NCI-H1092 (cell line): ENCODE measurements at places on chromosomes 11 and 22.
A peak's percentile ranks its signal among the peaks of the same experiment; 100 is the strongest.

DNA sequence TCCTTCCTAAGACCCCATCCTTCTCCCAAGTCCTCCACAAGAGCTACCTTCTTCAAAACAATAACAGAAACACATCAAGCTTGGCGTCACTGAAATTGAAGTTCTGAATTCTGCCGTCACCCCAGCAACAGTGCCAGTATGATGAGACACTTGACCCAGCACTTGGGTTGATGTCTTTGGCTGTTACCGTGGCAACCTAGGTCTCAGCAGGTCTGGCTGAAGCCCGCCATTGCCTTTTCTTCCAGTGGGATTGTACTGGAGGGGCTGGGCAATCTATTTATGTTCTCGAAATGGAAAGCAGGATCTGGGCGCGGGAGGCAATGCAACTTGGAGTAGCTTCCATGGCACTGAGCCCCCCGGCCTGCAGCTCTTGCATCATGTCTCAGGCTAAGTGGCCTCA, 23.8 kb downstream of the NPTXR start:
- no peak for DNase-seq

DNA sequence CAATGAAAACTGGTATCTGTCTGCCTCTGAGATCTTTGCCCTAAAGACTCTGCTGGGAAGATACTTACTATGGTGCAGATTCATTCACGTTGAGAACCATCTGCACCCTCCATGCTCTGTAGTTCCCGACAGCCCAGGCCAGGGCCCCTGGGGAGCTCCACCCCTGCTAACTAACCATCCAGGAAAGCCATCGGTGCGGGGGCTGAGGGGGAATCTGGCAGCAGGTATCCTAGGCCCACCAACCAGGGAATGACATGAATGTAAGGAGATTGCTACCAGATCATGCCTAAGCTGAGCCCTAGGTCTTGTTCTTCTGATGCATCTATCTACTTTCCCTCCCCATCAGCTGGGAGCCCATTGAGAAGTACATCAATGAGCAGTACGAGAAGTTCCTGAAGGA, 11.3 kb upstream of the WBP2NL start:
- DNase-seq, result no peak

- DNase-seq, result no peak
Observed at GRCh38 chr11:43697679-43698078, 17.1 kb downstream of the HSD17B12 start.

DNA sequence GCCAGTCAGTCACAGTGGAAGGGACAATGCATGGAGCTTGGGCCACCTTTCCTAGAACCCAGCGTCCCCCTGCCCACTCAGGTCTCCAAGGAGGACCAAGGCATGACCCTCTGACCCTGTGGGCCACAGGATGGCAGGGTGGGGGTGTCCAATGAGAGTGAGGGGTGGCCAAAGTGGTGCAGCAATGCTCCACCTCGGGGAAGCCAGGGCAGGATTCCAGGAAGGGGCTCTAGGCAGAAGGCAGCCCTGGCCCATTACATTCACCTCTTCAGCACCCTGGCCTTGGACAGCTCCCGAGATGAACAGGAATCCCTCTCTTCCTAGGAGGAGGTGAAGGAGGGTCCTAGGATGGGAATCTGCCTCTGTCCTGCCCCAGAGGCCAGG, 597.5 kb downstream of the BRD1 start:
- DNase-seq, result no peak

- DNase-seq, result no peak
Observed at GRCh38 chr22:33274214-33275072, 216.3 kb upstream of the SYN3 start.

- DNase-seq, result peak; percentile 97
Observed at GRCh38 chr11:61581030-61581928, at the start of gene SYT7. SYT7 (minus strand) TSS chr11:61581076; CDS start chr11:61580820, 256 bp downstream.

DNA sequence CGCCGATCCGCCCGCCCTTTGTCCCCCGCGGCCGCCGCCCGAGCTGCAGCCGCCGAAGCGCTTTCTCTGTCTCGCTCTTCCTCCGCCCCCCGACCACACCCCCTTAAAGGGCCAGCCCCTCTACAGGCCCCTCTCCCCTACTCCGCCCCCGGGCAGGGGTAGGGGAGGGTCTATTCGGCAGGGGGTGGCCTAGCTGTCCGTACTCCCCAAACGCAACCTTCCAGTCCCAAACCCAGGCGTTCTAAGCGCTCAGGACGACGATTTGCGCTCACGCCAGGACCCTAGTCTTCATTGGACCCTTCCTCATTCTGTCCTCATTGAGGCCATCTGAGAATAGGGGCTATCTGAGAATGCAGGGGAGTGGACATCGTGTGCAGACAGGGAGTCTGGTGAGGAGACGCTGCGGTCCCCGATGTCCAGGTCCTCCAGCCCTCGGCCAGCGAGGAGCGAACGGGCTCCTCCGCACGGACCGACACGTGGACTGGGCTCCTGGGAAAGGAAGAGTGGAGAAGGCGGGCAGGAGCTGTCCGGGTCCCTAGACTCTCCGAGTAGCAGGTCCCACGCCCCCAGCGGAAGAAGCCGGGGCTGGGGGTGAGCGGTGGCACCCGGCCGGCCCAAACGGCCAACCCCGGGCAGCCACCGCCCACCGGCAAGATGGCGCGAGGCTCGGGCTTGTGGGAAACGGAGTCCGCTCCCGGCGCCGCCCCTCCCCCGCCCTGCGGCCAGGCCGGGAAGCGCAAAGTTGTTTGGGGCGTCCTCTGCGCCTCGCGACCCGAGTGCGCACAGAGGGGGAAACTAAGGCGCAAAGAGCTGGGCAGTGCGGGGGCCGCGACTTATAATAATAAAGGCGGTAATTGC, at the start of gene PPP1R14B:
PPP1R14B (minus strand) TSS at position 73 of the 858 bp plus-strand sequence. CDS start 270 bp downstream, outside the sequence.
- peak; percentile 85 for DNase-seq

- DNase-seq, result peak; percentile 32
Observed at GRCh38 chr22:20584872-20585638, 77.6 kb downstream of the MED15 start.

GRCh38 chr11:33211580-33211979, 45.6 kb upstream of the HIPK3 start:
- no peak for DNase-seq

DNA sequence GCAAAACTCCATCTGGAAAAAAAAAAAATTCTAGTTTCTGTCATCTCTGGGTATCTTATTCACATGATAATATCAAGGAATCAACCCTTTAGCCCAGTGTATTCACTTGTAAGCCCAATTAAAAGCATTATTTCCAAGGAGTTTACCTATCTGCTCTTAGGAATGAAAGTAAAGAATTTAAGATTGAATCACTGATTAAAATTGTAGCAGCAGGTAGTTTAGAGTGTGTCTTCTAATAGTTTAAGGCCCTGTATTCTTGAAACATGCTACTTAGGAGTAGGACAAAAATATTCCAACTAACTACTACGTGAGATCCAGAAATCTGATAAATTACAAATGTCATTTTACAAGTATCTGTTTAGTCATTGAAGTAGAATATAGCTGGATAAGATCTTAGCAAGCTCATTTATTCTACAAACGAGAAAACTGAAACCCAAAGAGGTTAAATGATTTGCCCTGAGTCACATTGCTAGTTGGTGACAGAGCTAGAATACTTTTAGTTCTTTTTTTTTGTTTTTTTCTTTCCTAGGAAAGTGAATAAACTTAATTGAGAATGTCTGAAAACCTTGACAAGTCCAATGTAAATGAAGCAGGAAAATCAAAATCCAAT, 4.0 kb downstream of the TCP11L1 start:
- no peak for DNase-seq

DNA sequence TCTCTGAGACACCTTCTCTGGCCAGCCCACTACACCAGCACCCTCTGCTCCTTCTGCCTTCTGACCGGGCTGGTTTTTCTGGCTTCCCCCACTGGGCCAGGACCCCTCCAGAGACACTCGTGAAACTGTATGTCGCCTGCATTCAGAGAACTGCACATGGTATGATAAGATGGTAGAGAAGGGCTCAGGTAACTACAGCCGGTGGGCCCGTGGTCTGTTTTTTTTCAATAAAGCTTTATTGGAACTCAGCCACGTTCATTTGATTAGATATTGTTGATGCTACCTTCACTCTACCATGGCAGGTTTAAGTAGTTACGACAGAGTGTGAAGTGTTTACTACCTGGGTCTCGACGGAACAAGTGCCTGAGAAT, 514.0 kb downstream of the TBC1D22A start:
- no peak for DNase-seq

- no peak for DNase-seq
Observed at GRCh38 chr11:113581713-113582112, 106.5 kb upstream of the DRD2 start.

DNA sequence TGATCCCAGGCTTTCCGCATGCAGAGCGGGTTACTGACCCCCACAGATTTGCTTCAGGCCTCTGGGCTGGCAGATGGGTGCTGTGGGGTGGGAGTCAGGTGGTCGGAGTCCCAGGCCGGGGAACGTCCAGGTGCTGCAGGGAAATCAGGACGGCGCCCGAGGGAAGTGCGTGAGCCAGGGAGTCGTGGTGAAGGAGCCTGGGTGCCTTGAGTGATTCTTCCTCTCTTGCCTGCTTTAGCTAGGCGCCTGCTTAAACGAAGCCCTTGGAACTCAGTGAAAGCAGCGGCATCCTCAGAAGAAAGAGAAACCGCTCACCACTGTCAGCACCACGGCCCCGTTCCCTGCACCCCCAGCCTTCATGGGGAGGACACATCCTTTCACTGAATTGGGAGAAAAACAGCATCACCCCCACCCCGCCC, 455.6 kb downstream of the BRD1 start:
- no peak for DNase-seq

DNA sequence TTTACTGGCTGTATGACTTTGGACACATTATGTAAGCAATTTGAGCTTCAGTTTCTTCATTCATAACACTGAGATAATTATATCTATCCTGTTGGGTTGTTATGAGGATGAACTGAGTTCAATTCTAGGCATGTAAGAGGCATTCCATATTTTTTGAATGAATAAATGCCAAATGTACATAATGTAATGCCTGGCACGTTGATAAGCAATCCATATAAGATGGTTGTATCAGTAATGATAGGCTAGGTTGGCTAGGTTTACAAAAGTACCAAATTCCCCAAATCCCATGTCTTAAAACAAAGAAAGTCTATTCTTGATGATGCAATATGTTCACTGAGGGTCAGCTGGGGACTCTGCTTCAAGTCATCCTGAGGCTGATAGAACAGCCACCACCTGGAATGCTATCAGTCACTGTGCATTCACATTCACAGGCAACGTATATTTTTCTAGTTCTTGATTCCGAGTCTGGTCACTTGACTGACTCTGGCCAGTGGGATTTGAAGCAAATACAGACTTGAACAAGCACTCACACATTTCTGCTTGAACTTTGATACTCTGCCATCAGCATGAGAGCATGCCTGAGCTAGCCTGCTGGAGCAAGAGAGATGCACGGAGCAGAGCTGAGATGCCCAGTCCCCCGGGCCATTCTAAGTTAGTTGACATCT, 104.0 kb upstream of the TIMP3 start:
- no peak for DNase-seq

DNA sequence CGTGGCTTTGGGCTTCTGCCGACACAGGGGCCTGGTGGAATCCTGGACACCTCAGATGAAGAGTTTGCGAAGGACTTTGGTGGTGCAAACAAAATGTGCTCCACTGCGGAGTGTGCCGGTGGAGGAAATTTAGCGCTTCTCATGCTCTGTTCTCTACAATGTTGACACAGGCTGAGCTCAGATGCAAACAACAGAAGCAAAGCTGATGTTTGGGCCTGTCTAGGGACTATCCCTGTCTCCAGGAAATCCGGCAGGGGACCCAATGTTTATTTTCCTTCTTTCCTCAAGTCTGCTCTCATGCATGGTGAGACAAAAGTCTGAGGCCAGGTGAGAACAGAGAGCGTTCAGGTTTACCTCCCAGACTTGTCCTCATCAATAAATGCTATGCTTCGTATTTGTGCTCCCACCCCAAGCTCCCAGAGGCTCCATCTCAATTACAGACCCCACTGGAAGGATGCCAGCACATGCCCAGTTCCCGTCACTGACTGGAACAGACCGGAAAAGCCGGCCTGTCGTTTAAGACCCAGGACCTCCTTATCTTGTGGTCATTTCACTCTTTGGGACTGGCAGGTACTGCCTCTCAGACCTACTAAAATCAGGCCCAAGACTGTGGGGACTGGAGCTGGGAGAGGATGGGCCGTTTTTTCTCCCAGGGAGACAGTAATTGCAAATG, 105.7 kb upstream of the B3GAT1 start:
- no peak for DNase-seq

GRCh38 chr22:19878461-19879245, 24.0 kb upstream of the GNB1L start:
- no peak for DNase-seq

GRCh38 chr22:46102752-46103151, 47.6 kb upstream of the PPARA start:
- DNase-seq, result no peak

DNA sequence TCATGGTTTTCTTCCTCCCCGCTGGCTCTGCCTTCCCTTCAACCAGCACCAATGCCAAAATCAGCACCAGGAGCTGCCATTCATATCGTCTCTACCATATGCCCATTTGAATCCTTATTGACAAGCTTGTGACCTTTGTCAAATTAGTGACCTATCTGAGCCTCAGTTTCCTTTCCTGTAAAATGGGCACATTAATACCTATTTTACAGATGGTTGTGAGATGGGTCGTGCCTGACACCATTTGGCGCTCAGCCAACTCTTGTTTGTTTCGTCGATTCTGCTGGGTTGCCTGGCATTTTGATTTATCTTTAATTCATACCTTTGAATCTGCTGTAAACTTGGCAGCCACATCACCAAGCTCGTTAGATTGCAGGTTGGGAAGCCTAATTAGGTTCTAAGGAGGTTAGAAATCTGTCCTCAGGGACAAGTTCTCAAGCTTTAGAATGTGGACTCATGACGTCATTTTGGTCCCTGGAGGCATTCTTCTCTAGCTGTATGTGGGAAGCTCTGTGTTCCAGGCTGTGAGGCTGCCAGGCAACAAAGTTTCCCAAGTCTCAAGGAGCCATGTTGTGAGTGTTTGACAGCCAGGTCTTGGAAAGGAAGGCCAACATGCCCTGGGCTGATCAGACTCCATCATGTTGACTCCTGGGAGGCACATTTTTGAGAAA, 61.0 kb downstream of the RPS6KA4 start:
- no peak for DNase-seq

- no peak for DNase-seq
Observed at GRCh38 chr11:111301842-111302118, 3.4 kb downstream of the POU2AF3 start.

DNA sequence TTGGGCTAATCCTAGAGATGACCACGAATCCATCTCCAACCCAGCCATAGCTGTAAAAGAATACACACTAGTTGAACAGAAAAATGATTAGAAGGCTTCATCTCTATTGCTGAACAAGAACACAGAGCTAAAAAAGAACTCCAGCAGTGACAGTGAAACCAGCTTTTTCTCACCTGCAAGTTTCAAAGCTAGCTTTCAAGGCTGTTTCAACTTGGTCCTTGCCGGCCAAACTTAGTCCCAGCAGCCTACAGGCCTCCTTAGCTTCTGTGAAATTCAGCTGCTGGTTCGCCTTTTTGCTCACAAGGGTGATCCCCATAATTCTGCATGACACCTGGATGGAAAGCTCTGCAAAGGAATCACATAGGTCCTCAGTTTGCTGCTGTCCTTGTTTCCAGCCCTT, 4.4 kb downstream of the LYVE1 start:
- no peak for DNase-seq

- DNase-seq, result no peak
Observed at GRCh38 chr22:49432897-49433443, 394.7 kb downstream of the BRD1 start.

GRCh38 chr11:16126362-16126761, 230.0 kb downstream of the SOX6 start:
- peak; percentile 11 for DNase-seq

GRCh38 chr11:113113801-113114704, 152.8 kb downstream of the NCAM1 start:
- peak; percentile 47 for DNase-seq

GRCh38 chr11:33110083-33110482, 51.2 kb downstream of the CSTF3 start:
- no peak for DNase-seq

- no peak for DNase-seq
Observed at GRCh38 chr11:36278531-36279282, 10.5 kb downstream of the COMMD9 start.
